ENCODE measurements at places on chromosomes 2 and 18.

- no peak for DNase-seq
These were observed 1.0 kb downstream of the SPP2 start for GRCh38 chr2:234051374-234052070.

- no peak for DNase-seq
These were observed 991.0 kb upstream of the CHAC2 start for GRCh38 chr2:52776571-52776970.

DNA sequence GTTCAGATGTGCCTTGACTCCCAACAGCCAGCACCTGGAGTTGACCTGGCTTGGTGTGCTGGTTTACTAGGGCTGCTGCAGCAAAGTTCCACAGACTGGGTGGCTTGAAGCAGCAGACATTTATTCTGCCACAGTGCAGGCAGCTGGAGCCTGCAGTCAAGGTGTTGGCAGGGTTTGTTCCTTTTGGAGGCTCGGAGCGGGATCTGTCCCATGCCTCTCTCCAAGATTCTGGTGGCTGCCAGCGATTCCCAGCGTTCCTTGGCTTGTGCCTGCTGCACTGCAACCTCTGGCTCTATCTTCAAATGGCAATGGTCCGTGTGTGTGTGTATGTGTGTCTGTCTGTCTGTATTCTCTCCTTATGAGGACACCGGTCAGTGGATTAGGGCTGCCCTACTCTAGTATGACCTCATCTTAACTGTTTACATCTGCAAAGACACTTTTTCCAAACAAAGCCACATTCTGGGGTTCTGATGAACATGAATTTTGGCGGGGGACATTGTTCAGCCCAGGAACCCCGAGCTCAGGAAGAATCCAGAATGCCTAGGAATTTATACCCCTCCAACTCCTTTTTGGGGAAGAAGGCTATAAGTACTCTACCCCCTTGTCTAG is 44.7 kb upstream of the TMEM131 start:
- DNase-seq: no peak

DNA sequence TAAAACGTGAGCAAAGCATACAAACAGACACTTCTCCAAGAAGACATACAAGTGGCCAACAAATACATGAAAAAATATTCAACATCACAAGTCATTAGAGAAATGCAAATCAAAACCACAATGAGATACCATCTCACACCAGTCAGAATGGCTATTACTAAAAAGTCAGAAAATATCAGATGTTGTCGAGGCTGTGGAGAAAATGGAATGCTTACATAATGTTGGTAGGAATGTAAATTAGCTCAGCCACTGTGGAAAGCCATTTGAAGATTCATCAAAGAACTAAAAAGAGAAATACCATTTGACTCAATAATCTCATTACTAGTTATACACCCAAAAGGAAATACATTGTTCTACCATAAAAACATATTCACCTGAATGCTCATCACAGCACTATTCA is 825.7 kb downstream of the SUCLG1 start:
- DNase-seq: no peak
